ENCODE measurements at places on chromosomes 7 and 10.

GRCh38 chr10:87064651-87065050, 30.0 kb downstream of the GLUD1 start:
- DNase-seq = no peak

DNA sequence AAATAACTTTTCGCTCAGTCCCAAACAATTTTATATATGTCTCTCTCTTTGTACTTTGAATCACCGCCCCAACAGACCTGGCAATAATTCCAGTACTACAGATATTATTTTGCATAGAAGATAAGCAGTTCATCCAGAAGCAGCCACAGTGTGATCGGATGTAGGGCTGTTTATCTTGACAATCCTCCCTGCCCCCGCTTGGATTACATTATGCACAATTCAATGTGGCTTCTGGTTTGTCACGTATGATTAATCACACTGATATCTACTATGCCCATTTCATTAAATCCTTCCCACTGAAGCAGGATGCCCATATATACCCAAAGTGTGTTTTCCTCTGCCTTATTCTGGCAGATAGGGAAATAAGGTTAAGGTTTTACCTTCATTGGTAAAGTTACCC, 115.2 kb downstream of the PDE1C start:
- no peak for DNase-seq

- no peak for DNase-seq
Observed at GRCh38 chr7:19557726-19558465, 150.9 kb downstream of the POLR1F start.

- DNase-seq = no peak
Observed at GRCh38 chr7:140656548-140657515, 15.9 kb upstream of the ADCK2 start.

DNA sequence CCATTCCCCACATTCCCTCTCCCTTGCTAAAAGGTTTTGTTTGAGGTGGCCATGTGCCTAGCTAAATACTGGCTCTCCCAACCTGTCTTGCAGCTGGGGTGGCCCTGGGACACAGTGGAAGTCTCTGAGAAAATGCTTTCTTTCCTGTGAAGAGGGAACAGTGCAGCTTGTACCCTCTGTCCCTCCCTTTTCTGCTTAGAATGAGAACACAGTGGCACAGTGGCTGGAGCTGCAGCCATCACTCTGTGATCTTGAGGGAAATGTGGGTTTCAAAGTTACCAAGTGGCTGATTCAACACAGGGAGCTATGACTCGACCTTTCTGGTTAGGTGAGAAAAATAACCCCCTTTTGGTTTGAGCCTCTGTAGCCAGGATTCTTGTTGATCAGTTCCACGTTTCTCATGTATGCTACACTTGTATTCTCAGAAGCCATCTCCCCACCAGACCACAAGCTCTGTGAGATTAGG, 62.7 kb upstream of the CARD11 start:
- DNase-seq = no peak

- DNase-seq = no peak
Observed at GRCh38 chr7:127629268-127629854, 11.4 kb upstream of the PAX4 start.

DNA sequence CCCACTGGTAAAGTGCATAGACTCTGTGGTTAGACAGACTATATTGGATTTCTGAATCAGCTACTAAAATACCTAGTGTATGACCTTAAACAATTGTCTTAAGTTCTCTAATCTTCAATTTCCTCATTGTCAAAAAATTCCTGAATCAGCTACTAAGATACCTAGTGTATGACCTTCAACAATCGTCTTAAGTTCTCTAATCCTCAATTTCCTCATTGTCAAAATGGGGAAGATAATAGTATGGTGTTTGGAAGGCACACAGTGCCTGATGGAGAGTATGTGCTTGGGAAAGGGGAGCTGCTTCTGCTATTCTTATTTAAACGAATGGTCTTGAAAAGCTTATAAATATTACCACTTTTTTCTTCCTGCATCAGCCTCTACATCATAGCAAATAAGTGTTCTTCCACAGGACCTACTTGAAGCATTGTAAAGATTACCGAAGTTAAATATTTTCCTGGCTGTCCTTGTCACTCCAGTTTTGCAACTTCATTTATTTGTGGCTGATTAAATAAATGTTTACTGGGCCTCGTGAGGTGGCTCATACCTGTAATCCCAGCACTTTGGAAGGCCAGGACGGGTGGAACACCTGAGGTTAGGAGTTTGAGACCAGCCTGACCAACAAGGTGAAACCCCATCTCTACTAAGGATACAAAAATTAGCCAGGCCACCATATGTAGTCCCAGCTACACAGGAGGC, 64.4 kb upstream of the ITGA8 start:
- no peak for DNase-seq

DNA sequence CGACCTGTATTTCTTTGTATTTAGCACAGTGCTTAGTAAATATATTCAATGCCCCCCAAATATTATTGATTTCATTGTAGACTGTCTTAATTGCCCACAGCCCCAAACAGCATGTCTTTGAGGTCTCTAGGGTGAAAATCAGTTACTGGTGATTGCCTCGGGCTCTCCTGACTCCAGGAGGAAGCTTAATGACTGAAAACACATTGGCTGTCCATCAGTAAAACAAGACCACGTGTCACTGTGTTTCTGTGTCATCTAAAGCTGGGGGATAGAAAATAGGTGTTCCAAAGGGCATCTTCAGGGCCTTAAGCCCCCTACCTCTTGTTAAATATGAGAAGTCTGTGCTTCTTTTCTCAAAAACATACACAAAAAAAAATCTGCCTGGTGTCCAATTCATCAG, 67.9 kb downstream of the CACNA2D1 start:
- DNase-seq = no peak

DNA sequence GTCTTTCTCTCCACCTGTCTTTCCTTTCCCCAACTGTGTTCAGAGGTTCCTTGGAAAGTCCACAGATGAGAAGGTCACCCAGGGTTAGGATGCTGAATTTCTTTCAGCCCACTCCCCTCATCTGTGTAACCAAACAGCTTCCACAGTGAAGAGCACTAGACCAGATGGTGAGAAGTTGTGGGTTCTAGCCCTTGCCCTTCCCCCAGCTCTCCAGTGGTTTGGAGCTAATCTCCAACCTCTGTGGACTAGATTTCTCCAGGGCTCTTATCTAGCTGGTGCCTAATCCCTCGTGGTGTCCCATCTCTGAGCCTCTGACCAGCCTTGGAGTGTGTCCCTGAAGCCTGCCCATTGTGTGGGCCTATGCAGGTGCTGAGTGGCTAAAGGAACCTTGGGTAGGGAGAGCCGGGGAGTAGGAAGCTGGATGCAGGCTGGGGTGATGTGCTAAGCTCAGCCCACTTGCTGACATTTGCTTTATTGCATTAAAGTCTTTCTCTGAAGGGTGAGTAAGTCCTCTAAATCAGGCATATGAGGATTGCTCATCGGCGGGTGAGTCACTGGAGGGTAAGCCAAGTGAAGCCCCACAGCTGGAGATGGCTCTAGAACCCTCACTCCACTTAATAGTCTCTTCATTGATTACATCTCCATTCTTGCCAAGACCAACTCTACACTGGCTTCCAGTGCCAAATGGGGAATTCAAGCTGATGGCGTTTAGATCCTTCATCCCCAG, 14.9 kb downstream of the DUSP5 start:
- DNase-seq = peak; percentile 30

- no peak for DNase-seq
Observed at GRCh38 chr10:98560565-98560964, 113.8 kb upstream of the HPS1 start.

DNA sequence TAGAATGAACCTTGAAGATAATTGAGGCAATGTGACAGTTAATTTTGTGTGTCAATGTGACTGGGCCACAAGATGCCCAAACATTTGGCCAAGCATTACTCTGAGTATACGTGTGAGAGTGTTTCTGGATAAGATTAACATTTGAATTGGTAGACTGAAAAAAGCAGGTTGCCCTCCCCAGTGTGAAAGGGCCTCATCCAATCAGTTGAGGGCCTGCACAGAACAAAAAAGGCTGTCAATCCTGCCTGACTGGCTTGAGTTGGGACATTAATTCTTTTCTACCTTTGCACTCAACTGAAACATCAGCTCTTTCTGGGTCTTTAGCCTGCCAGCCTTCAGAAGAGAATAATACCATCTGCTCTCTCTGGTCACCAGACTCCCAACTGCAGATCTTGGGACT, 56.6 kb upstream of the PDE1C start:
- DNase-seq = no peak

- no peak for DNase-seq
Observed at GRCh38 chr7:151342102-151342646, 562 bp downstream of the NUB1 start.

DNA sequence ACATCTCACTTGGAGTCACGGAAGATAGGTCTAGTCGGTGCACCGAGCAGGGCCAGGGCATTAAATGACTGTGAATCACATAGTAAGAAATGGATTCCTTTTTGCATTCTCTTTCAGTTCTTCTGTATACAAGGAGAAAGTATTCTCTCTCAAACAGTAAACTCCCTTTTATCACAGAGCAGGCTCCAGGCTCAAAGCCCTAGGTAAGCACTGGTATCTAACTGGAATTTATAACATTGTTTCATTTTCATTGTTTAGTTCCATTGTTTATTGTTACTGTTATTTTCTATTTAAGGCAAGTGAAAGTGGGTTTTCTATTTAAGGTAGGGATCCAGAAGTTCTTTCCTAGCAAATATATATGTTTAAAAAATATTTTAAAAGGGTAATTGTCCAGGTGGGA, 44.1 kb upstream of the CDK1 start:
- no peak for DNase-seq

DNA sequence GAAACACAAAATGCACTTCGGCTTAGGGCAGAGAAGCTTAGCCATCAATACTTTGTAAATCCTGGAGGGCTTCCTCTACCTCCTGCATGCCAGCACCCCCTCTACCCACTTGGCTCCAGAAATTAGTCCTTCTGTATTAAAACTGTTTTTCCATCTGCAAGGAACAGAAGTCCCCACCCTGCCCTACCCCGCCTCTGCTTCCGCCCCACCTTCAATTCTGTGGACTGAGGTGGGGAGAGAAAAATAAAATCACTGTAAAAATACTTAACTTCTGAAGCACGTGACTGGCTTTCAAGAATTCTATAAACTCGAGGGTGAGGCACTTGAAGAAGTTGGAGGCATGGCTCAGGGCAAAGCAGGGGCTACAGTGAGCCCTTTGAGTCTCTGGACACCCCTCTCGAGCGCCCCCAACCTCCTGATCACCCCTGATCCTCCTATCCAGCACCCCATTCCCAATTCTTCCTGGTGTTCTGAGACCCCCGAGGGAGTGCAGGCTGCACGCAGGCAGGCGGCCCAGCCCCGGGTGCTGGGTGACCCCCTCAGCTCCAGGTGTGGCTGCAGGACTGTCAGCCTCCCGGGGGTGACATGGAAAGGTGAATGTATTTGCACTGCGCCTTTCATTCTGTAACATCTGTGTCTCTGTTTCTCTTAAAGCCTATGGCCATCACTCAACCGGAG, 7.3 kb upstream of the KIAA1217 start:
- DNase-seq = no peak

DNA sequence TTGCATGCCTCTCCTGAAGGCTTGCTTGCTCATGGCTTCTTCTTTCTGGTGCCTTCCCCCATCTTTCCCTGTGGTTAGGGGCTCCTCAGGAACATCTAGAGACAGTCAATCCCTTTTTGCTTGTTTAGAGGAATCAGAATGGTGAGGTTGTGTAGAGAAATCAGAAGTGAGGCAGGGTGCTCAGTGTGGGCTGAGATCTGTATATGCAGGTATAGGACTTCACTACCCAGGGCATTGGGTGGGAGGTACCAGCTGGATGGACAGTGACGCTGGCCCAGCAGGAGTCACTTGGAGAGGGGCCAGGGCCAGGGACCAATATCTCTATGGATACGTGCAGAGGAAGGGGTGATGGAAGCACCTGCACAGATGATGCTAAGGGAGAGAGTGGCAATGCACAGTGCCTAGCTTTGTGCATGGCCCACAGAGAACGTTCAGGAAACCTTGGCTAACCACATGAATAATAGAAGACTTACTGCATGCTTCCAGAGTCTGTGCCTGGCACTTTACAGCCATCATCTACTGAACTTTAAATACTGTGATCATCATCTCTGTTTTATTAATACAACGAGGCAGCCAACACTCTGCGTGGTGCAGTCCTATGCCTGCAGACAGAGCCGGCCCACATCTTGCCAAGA, 255.2 kb downstream of the ABCA13 start:
- DNase-seq = no peak

- DNase-seq = no peak
Observed at GRCh38 chr10:80523773-80524172, 13.9 kb upstream of the SH2D4B start.

DNA sequence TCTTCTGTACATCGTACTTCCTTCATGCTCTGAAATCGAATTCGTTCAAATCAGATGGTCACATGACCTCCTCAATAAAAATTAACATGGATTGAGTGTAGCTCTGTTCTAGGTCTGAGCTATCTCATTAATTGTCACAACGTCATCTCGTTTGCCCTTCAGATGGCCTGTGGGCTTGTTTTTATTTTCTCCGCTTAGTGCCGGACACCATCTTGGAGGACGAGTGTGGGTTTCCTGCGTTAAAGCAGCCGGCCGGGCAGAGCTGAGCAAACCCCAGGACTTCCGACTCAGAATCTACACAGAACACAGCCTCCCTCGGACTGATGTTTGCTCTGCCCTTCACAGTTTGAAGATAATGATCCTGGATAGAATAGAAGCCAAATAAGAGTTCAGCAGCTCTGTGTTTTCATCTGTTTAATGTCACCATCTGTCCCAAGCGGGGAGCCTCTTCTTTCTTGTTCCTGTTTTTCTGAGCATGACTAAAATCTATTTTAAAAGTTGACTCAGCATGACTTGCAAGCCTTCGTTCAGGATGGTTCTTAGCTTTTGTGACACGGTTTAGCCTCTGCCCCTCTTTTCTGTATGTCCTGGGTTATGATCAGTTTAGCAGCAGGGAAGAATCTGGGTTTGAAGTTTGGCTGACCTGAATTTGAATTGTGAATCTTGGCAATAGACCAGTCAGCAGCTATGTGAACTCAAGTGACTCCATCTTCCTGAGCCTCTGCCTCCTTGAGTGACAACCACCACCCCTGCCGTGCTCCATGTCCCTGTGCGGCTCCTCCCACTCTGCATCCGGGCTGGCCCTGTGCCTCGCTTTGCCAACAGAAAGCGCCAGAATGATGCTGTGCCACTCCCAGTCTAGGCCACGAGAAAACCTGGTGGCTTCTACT, 30.6 kb upstream of the GALNTL5 start:
- DNase-seq = no peak

GRCh38 chr10:19416164-19416563, 367.6 kb downstream of the MALRD1 start:
- DNase-seq = no peak

- no peak for DNase-seq
Observed at GRCh38 chr7:15643000-15643705, 43.3 kb downstream of the MEOX2 start.

- no peak for DNase-seq
Observed at GRCh38 chr10:13972609-13973008, 358.1 kb downstream of the FRMD4A start.

DNA sequence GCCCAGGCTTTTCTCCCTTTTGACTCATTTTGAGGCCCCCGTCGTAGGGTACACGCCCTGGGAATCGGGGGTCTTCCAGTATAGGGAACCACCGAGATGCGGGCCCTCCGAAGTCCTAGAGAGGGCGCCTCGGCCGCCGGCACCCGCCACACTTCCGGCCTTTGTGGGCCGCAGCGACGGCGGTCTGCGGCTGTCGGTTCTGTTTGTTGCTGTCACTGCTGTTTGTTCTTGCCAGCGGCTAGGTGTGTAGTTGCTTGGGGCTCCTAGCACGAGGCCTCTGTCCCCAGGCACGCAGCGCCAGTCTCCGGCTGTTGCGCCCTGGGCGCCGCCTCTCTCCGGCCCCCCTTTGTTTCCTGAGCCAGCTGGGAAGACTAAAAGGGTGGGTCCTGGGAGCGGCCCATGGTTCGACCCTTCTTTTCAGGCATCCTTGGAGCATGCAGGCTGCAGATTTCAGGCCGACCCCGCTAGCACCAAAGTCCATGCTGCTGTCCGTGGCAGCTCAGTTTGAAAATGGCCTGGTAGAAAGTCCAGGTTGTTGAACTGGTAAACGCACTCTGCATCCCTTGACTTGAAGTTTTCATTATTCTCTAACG, 17.8 kb upstream of the ZKSCAN1 start:
- DNase-seq = no peak
